Activated CD4-positive, CD25-positive, alpha-beta regulatory T cell treated with anti-CD3 and anti-CD28 coated beads, Interleukin-2, amount 50 U/mL, for 24 hours (primary cell): ENCODE measurements at places on chromosomes 11 and 22.
A peak's percentile ranks its signal among the peaks of the same experiment; 100 is the strongest.

DNA sequence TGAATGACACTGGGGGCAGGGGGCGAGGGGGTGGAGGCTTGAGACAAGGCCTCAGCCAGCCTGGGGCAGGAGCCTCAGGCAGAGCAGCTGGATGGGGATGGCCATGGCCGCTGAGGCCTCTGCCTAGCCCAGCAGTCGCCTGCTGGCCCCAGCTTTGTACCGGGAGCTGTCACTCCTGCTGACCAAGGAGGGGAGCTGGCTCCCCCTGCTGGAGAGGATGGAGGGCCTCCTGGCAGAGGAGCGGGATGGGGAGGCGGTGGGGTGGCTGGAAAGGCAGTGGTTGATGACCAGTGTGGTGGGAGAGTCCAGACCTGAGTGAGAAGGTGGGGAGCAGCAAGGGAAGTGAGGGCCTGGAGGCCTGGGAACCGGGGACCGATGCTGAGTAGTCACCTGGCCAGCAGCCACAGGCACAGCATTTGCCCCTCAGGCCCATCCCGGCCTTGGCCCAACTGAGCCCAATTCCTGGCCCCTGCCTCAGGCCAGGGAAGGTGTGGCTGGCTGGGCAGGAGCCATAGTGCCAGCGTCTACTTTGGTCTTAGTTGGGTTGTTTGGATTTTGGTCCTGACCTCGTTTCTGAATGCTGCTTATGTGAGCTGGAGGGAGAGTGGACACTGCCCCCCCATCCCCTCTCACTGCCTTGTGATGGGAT lies 6.0 kb upstream of the SUSD2 start:
- ATAC-seq = peak; percentile 58

- no peak for ATAC-seq
Observed at GRCh38 chr11:18455686-18456372, at the start of gene LDHAL6A. TSS of gene LDHAL6A (plus strand) at chr11:18455856. CDS start at chr11:18456681, 825 bp downstream.

DNA sequence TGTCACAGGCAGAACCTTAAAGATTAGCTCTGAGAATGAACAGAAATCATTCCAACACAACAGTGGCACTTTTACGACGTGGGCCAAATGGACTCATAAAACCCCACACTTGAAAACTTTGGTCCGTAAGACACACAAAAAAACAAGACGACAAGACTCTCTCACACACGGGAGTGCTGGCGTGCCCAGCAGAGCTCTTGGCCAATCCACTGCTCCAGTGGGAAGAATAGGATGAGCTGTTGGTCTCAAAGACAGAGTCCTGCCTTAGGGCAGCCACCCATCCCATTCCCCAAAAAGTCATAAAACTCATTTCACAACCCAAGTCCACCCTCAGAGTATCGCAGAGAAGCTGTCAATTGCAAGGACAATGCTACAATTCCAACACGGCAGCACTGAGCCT lies 18.2 kb downstream of the LARGE1 start:
- ATAC-seq = no peak

GRCh38 chr11:65850217-65851082 lies 7.5 kb downstream of the CFL1 start:
- no peak for ATAC-seq

- no peak for ATAC-seq
Observed at GRCh38 chr11:56932572-56933220, 56.0 kb upstream of the OR5AK2 start.

DNA sequence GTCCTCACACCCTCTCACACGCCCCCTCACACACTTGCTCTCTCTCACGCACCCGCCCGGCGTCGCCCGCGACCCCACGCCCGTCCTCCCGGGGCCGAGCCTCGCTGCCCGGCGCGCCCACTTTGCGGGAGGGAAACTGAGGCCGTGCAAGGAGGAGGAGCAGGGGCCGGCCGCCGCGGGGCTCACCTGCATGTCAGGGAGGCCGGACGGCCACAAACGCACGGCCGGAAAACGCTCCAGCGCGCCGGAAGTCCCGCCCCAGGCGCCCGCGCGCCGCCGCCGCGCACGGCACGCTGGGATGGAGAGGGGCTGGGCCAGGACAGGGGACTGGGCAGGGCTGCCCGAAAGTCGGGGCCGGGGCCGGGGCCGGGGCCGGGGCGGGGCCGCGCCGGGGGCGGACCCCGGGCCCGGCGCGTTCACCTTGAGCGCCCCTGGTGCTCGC lies at the start of gene CHID1:
Gene CHID1, minus strand, starts transcription at position 222 of the 442 bp plus-strand sequence. CDS start 5,994 bp downstream, outside the sequence.
- peak; percentile 96 for ATAC-seq

GRCh38 chr11:27471589-27472397 lies 797 bp downstream of the LGR4 start:
- ATAC-seq = peak; percentile 34

DNA sequence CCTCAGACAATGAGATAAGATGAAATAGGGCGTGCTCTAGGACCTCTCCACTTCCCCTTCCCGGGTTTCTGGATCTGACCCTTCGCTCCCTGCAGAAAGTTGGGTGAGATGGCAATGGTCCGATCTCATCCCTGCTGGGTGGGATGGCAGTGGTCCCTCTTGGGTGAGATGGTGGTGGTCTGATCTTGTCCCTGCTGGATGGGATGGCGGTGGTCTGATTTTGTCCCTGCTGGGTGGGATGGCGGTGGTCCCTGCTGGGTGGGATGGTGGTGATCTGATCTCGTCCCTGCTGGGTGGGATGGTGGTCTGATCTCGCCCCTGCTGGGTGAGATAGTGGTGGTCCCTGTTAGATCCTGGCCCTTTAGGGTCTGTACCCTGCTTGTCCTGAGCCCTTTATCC lies 21.3 kb downstream of the ST14 start:
- ATAC-seq = no peak

GRCh38 chr11:115194802-115195110 lies 309.5 kb downstream of the CADM1 start:
- ATAC-seq = peak; percentile 78

DNA sequence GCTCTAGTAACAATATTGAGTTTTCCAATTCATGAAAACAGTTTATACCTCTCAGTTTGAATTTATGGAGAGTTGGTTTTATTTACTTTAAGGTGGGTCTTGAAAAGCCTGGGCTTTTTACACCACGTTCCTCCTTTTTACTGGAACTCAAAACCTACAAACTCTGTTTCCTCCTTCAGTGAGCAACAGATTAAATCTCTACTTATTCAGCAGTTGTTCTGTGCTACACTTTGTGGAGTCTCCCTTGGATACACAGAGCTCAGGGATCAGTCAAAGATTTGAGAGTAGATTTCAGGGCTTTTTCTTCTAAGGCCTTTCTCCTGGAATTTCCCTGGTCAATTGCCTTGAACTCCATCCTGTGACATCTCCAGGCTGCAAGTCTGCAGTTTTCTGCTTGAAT lies 3.5 kb downstream of the NXPE1 start:
- no peak for ATAC-seq

DNA sequence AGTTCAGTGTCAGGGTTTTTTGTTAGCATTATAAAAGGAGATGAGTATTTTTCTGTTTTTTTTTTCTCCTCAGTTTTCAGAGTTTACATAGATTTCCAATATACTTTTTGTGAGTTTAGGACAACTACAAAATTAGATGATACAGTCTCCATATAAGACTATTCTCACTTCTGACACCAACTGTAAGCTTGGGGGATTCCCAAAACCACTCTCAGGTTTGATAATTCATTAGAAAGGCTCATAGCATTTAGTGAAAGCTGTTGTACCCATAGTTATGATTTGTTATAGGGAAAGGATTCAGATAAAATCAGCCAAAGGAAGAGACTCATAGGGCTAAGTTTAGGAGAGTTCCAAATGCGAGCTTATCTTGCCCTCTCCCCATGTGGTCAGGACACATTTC lies 24.1 kb downstream of the CUL5 start:
- no peak for ATAC-seq

GRCh38 chr11:124983674-124984511 lies 29.9 kb downstream of the CCDC15 start:
- ATAC-seq = no peak

DNA sequence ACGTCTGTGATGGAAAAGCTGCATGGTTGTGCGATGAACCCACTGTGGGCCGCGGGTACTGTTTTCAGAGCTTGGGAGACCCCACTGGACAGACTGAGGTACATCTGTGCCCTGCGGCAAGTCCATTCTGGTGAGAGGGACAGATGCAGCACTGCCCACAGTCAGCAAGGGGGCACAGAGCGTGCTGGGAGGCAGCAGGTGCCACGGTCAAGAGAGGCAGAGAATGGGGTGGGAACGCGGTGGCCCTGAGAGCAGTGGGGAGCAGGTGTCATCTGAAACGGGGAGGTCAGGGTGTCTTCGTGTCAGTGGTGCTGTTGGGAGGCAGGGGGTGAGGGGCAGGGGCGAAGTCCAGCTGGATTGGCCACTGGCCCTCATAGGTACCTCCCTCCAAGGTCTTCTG lies 32.0 kb downstream of the TBC1D22A start:
- no peak for ATAC-seq

- no peak for ATAC-seq
Observed at GRCh38 chr11:28969832-28970231, 861.6 kb downstream of the METTL15 start.

- no peak for ATAC-seq
Observed at GRCh38 chr11:121576531-121576930, 123.8 kb upstream of the SORL1-AS1 start.

DNA sequence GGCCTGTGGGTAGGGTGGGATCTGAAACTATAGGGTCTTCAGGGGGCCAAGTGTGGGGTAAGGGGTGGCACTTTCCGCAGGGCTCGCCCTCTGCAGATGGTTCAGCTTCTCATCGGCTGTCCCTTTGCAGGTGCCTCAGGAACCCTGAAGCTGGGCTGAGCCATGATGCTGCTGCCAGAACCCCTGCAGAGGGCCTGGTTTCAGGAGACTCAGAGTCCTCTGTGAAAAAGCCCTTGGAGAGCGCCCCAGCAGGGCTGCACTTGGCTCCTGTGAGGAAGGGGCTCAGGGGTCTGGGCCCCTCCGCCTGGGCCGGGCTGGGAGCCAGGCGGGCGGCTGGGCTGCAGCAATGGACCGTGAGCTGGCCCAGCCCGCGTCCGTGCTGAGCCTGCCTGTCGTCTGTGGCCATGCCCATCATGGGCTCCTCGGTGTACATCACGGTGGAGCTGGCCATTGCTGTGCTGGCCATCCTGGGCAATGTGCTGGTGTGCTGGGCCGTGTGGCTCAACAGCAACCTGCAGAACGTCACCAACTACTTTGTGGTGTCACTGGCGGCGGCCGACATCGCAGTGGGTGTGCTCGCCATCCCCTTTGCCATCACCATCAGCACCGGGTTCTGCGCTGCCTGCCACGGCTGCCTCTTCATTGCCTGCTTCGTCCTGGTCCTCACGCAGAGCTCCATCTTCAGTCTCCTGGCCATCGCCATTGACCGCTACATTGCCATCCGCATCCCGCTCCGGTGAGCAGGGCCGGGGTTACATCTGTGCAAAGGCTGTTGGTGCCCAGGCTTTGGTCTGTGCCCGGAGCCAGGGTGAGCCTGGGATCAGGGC lies 5.8 kb downstream of the ADORA2A start:
- ATAC-seq = no peak

DNA sequence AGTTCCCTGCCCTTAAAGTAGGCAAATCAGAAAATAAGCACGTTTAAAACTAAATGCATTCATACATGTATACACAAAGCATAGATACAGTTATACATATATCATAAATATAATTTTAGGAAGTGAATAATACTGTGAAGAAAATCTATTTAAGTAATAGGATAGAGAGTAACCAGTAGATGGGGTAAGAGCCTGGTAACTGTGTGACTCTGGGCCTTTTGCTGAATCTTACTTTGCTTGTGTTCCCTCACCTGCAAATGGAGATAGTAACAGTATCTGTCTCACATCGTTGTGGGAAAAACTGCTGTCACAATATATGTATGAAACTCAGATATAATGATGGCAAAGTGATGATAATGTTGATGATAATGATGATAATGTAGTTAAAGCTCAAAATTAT lies 29.9 kb downstream of the MS4A2 start:
- ATAC-seq = no peak

DNA sequence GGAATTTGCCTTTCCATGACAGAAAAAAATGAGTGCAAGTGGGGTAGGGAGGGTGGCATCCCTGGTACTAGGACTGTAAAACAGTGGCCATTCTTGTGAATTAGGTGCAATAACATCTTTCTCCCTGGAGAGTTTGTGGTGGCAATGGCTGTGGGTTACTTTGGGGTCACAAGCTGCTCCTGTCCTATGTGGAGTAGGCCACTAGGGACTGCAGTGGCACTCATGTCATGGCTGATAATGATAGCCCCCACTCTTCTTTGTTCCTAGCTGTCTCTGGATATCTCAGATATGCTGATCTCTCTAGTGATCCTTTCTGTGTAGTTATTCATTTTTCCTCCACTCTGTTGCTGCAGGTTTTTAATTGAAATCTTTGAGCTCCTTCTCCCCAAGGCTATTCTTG lies 270.5 kb upstream of the CHORDC1 start:
- no peak for ATAC-seq

GRCh38 chr11:45662665-45663485 lies 2.5 kb downstream of the CHST1 start:
- ATAC-seq = peak; percentile 48

- no peak for ATAC-seq
Observed at GRCh38 chr22:48379371-48379770, 1448.3 kb downstream of the BRD1 start.

GRCh38 chr22:38050720-38051119 lies 6.5 kb upstream of the PICK1 start:
- no peak for ATAC-seq

GRCh38 chr11:93537049-93537448 lies 6.1 kb downstream of the SMCO4 start:
- no peak for ATAC-seq

- ATAC-seq = peak; percentile 56
Observed at GRCh38 chr11:5705688-5706087, 16.1 kb downstream of the TRIM22 start.

GRCh38 chr22:33677536-33677935 lies 242.7 kb downstream of the LARGE1 start:
- no peak for ATAC-seq
